Esophagus squamous epithelium (tissue), 5 donors: ENCODE measurements at places on chromosomes 4 and X. TPM values are rescaled to one million over a fixed set of nuclear protein-coding genes. Genes with fewer than 3 reads are reported as not detected.

GRCh38 chrX:150334100-150334499 is 29.0 kb upstream of the MAMLD1 start:
- DNase-seq = no peak

GRCh38 chrX:150762258-150763165 is 69.3 kb downstream of the MTMR1 start:
- DNase-seq = no peak

GRCh38 chrX:10242026-10242425 is 85.3 kb downstream of the CLCN4 start:
- no peak for DNase-seq

GRCh38 chr4:179634862-179635261 is 2192.6 kb upstream of the AGA start:
- DNase-seq = no peak

- DNase-seq = peak; percentile 4
These were observed at the start of gene TCEAL3 for GRCh38 chrX:103607364-103608305. Gene TCEAL3, plus strand, starts transcription at chrX:103607963. Its CDS starts 1,102 bp downstream, at chrX:103609065.

DNA sequence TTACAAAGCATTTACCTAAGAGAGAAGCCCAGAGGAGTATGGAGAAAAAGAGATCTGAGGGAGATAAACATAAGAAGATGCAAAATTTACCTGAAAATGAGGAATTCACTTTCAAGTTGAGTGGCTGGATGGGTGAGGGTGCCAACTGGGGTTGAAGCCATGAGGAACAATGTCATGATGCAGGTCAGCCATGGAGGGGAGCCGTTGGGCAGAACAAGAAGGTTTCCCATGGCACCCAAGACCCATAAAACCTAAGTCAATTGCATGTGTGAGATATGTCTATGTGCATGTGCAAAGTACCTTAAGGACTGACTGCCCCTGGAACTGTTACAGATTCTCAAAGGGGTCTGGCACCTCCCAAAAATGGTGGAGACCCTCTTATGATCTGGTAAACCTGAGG is 46.6 kb upstream of the PRRG1 start:
- no peak for DNase-seq

GRCh38 chr4:16120720-16121119 is 36.9 kb upstream of the PROM1 start:
- DNase-seq = no peak

DNA sequence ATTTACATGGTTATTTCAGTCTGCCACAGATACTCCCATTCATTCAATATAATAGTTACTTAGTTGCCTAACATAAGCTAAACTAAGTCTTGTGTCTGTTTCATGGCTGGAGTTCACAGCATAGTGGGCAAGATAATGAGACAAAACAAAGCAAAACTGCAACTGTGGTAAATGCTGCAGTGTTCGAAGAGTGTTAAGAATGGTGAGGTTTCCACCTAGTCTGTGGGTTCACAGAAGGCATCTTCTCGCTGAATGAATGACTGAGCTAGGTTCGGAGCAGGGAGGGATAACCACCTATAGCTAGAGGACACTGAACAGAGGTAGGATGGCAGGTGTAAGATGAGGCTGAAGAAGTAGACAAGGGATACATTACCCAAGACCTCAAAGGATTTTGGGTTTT is 171.0 kb downstream of the FBXW7 start:
- DNase-seq = no peak

DNA sequence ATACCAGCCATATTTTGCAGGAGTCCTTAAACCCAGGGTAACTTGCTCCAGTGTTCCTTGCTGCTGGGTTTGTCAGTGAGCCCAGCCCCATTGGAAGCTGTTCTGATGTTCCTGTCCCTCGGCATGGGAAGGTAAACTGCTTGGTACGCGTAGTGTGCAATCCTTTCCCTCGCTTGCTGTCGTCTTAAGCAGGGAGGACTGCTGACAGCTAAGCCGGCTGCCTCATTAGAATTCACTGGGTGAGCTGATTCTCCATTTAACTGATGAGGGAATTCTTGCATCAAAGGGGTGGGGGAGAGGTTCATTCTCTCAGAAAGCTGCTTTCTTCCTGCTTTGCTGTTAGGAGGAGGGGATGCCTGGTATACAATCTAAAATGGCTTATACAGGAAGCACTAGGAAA is 164.6 kb downstream of the MID1IP1 start:
- DNase-seq = no peak

DNA sequence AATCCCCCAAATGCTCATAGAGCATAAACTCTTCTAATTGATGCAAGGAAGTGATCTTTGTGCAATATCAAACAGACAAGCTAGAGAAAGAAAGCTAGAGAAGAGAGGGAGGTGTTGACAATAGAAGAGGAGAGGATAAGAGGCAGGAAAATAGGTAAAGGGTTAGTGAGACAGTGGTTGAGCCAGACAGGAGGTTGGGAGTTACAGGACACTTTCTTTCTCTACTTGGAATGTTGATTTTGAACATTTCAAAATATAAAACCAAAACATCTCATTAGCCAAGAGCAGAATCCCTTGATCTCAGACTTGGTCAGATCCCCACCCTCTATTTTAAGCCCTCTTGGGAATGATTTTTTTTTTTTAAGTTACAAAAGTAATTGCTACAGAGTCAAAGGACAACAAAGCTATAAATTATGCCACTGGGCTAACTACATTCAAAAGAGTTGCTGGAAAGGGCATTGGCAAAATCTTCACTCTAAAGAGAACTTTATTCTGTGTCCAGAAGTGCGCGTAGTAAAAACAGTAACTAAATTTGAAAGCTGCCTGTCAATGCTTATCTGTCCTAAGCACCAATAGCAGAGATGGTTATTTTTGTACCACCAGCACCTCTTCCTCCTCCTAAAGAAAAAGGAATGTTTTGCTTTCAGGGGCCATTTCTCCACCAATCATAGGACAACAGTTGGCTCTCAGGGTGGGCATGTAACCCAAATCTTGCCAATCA is 133.8 kb downstream of the PDGFC start:
- DNase-seq = no peak

DNA sequence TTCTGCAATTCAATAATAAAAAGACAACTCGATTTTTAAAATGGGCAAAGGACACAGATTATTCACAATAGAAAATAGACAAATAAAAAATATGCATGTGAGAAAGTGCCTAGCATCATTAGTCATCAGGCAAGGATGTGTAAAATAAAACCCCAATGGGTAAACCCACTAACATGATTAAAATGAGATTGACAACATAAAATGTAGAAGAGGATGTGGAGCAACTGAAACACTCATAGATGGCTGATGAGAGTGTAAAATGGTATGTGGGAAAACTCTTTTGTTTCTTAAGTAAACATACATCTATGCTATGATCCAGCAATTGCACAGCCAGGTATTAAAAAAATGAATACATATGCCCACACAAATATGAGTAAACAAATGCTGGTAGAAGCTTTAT is 177.6 kb downstream of the IQCM start:
- no peak for DNase-seq

- no peak for DNase-seq
These were observed 45.2 kb downstream of the STARD8 start for GRCh38 chrX:68692651-68693050.

RGN gene
- 0.44 TPM for total RNA-seq

STK26 gene
- total RNA-seq = 21.6 TPM

NLGN3 gene
- total RNA-seq = not detected

CTAG1B gene
- not detected for total RNA-seq
